ENCODE measurements at places on chromosomes 3 and 15.

DNA sequence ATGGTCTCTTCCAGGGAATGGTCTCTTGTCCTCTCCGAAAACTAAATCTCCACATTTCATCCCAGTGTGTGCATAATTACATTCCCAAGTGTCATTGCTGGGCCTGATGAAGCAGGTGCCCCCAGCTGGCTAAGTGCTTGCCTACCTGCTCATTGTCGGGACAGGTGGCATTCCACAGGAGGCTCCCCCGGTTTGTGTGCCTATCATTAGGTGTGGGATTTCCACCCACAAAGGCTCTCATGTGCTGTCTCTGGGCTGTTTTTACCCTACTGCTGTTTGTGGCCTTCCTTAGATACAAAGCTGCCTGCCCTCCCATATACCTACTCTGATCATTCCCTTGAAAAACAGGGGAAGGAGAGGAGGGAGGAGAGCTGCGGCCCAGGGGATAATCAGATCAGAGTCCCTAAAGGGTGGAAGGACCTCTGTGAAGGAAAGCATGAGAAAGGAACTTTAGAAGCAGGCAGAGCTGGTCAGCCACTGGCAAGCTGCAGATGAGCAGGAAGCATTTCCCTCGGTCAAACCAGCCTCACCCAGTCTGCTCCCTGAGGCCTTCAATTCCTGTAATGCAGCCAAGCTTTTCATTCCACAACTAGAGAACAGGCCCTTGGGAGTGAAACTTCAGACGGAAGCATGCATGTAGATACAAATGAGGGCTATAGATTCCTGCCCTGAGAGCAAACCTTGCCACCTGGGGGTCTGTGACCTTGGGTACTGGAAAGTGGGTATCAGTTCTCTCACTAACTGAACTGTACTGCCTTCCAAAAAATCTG lies 60.7 kb upstream of the HEG1 start:
- no peak for DNase-seq

DNA sequence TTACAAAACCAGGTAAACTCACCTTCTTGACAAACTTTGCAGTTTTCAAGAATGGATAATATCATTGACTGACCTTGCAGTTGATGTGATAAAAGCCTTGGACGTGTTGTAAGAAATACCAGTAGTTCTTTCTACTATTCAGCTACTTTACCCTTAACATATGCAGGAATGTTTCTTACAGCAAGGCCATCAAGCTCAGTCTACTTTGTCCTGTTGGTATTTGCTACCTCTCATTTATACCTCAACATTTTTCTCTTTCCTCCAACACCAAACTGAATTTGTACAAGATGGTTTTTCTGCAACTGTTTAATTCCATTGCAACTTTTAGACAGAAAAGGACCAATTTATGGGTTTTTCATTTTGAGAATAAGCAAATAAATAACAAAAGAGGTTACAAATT lies 147.4 kb upstream of the BCHE start:
- DNase-seq = no peak

GRCh38 chr3:188322135-188322887 lies 168.4 kb downstream of the LPP start:
- DNase-seq = no peak

DNA sequence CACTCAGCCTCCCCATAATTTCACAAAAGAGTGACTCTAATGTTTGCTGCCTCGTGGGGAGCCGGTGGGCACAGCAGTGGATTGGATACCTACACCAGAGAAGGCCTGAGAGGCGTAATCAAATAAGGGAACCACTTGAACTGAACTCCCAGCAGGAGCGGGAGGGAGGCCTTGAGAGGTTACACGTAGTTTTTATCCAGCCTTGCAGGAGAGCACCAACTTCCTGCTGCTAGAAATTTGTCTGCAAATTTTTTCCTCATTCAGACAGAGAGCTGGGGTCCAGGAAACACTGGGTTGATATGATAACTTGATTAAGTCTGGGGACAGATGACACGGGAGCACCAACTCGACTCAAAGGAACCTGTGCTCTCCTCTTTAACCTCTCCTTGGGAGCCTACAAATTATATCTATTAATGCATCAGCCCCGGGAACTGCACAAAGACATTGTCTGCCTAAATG lies 69.8 kb downstream of the HES1 start:
- DNase-seq = no peak

- DNase-seq = no peak
Observed at GRCh38 chr3:16484216-16484615, 29.3 kb downstream of the RFTN1 start.

GRCh38 chr3:42013691-42014457 lies 52.0 kb upstream of the ULK4 start:
- DNase-seq = peak; percentile 18

- no peak for DNase-seq
Observed at GRCh38 chr3:176855901-176856486, 341.3 kb downstream of the TBL1XR1 start.

DNA sequence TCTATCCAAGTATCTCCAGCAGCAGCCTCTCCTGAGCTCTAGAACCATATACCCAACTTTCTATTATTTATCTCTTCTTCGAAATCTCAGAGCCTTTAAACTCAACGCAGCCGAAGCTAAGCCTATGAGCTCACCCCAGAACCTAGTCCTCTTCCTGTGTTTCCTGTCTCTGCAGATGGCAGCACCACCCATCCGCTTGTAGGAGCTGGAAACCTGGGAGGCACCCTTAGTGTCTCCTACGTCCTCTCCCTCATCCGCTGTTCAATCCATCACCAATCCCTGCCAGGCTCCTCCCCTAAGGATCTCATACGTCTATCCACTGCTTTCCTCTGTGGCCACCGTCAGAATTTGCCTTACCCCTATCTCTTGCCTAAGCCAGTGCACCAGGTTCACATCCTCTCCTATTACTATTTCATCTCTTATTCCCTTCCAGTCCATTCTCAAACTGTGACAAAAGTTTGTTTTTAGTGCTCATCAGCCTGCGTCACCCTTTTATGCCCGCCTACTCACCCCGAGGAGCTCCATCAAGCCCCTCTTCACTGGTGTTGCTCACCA lies 9.6 kb downstream of the VGLL4 start:
- no peak for DNase-seq

GRCh38 chr3:84906065-84906464 lies 52.7 kb upstream of the CADM2 start:
- no peak for DNase-seq

DNA sequence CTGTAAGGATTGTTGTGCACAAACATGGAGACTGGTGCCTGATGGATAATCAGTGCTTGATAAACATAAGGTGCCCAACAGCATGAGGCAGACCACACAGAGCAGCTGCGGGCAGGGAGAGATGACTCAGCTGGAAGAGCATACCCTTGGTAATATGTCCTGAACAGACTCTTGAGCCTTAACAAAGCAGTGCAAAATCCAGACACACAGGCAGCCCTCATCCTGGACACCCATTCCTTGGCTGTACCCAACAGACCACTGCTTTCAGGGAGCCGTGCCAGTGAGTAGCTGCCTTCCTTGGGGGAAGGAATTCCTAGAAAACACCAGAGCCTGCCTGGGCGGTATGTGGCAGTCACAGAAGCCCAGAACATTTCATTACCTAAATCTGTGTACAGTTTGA lies 156.2 kb downstream of the CLSTN2 start:
- DNase-seq = no peak

DNA sequence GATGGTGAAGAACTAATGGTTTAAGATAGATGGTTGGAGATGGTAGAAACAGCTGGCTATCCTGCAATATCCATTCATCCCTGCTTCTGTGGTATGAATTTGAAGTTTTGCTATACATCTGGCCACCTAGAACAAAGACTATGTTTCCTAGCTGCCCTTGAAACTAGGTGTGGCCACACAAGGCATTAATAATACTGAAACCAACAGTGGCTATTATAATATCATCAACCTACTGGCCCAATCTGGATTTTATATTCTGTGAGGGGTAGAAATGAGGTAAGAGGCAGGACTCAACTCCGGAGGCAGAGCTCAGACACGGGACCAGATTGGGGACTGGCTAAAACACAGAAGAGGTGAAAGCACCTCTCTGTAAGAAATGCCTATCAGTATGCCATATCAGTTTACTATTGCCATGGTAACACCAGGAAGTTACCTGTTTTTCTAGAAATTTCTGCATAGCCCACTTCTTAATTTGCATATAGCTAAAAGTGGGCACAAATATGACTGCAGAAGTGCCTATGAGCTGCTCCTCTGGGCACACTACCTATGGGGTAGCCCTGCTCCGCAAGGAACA lies 8.4 kb downstream of the IFT80 start:
- DNase-seq = no peak

DNA sequence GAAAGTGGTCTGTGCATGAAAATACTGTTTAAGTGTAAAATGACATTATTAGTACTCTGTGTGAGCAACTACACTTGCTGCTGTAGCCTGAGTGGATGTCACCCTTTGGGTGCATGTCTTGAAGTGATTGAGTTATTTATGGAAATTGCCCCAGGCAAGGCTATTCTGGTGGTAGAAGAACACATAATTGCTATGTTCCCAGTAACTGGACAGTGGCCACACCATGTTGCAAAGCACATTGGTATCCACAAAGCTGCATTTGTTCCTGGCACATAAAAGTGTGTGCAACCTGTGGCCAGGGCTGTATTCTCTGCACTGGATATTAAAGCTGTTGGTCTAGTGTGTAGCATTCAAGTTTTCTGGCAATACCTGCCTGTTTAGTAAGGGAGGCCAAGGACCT lies 23.8 kb downstream of the MTMR14 start:
- no peak for DNase-seq
